ENCODE measurements at places on chromosomes 11 and 22.

DNA sequence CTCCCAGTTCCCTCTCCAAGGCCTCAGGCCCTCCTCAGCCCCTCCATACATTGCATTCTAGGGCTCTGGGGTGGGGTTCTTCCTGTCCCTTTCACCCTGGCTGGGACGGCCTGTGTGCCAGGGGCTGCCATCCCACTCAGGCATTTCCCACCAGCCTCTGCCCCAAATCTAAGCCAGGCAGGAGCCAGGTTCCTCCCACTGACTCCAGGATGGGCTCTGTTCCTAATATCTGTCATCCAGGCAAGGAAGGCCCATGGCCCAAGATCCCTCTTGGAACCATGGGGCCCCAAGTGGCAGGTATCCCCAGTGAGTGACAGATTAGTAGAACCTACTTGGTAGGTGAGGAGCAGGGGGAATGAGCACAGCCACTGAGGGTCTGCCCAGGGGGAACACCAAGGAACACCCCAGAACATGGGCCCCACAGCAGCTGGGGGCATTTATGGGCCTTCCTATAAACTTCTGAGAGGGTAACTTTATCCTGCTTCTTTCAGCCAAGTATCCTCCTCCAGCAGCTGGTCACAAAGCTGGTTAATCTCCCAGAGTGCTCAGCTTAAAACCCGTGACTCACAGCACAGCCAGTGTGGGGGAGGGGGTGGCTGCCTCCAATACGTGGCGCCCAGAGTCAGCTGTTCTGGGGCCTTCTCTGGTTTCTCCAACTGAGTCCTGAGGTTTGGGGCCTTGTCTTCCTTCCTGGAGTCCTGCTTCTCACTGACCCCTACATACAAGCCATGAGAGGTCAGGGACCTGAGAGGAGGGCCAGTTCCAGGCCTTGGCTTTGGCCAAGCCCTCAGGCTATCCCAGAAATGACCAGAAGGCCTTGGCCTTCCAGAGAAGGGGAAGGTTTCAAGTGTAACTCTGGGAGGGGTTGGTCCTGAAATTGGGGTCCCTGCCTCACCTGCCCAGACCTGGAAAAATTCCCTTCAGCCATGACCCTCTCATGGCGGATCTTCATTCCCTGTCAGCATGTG is 19.9 kb upstream of the MYOD1 start:
- no peaks in the 10 kb centered on the region for H3K4me1 ChIP-seq
- H3K4me3 ChIP-seq = no peak overlapping the region
- H3K27ac ChIP-seq = no peak overlapping the region
- peaks cover 36% of the 10 kb centered on the region for H3K27me3 ChIP-seq
- H3K36me3 ChIP-seq = no peaks in the 10 kb centered on the region

GRCh38 chr11:19571906-19572305 is 140.7 kb upstream of the NAV2 start:
- H3K27ac ChIP-seq = no peak overlapping the region
- H3K27me3 ChIP-seq = no peaks in the 10 kb centered on the region
- no peaks in the 10 kb centered on the region for H3K36me3 ChIP-seq
- no peak for DNase-seq
- H3K4me1 ChIP-seq = no peaks in the 10 kb centered on the region

GRCh38 chr11:124899383-124900145 is 1.9 kb upstream of the ROBO4 start:
- H3K4me3 ChIP-seq = no peak overlapping the region
- H3K4me1 ChIP-seq = peaks cover 4% of the 10 kb centered on the region
- H3K27me3 ChIP-seq = 0 out of 2 replicates have a peak, but pooled peaks cover 5% of the 10 kb centered on the region
- DNase-seq = no peak
- no peak overlapping the region for H3K27ac ChIP-seq

GRCh38 chr11:76729214-76729613 is 53.9 kb upstream of the TSKU start:
- H3K27me3 ChIP-seq = no peaks in the 10 kb centered on the region
- H3K27ac ChIP-seq = no peak overlapping the region
- H3K4me3 ChIP-seq = no peak overlapping the region
- DNase-seq = no peak
- no peaks in the 10 kb centered on the region for H3K36me3 ChIP-seq
- H3K4me1 ChIP-seq = peaks cover 2% of the 10 kb centered on the region

DNA sequence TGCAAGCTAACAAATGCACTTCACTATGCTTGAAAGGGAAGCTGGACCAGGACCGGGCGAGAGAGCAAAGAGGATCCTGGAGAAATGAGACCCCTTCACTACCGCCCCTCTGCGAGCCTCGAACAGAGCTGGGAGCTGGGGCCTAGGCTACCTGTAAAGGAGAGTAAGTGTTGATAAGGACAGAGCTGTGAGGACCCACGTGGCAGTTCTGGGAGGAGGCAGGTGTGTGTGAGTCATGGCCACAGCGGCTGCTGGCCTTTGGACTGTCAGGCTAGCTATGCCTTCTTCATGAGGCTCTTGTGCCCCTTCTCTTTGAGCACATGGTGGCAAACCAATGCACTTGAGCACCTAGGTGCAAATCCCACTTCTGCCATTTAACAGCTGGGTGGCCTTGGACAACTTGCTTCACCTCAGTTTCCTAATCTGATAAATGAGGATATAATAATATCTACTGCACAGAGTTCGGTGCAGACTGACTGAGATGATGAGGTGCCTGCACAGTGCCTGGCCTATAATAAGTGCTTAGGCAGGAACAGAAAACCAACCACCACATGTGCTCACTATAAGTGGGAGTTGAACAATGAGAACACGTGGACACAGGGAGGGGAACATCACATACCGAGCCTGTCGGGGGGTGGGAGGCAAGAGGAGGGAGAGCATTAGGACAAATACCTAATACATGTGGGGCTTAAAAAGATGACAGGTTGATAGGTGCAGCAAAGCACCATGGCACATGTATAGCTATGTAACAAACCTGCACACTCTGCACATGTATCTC is 35.3 kb upstream of the KCNJ11 start:
- no peaks in the 10 kb centered on the region for H3K27me3 ChIP-seq
- no peak overlapping the region for H3K4me3 ChIP-seq
- H3K27ac ChIP-seq = no peak overlapping the region
- no peaks in the 10 kb centered on the region for H3K36me3 ChIP-seq

DNA sequence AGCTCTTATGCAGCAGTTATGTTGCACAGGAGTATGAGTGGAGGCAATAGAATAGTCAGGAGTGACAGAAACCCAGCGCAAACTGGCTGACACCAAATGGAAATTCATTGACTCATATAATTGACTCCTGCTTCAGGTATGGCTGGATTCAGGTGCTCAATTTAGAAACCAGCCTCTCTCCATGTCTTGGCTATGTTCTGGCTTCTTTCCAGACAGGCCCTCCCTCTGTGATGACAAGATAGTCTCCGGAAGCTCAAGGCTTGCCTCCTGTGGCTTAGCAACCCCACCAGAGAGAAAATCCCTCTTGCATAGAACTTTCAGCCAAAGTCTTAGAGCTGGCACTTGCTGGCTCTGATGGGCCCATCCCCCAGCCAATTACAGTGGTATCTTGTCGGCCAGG is 28.1 kb upstream of the MN1 start:
- no peaks in the 10 kb centered on the region for H3K4me1 ChIP-seq
- no peaks in the 10 kb centered on the region for H3K36me3 ChIP-seq
- no peaks in the 10 kb centered on the region for H3K27me3 ChIP-seq
- no peak overlapping the region for H3K4me3 ChIP-seq

DNA sequence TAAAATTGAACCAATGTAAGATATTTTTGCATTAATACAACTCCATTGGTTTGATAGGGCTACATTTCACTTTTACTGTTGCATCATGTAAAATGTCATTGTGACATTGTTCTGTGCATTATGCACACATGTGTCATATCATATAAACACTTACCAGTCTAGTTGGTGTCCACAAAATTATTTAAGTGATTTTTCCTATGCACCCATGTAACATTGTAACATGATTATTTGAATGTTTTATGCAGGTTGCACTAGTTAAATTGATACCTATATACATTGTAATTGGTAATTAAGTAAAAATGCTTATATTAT is 9.6 kb upstream of the BIRC3 start:
- H3K4me1 ChIP-seq = peaks cover 11% of the 10 kb centered on the region
- no peaks in the 10 kb centered on the region for H3K36me3 ChIP-seq
- H3K27me3 ChIP-seq = no peaks in the 10 kb centered on the region
- H3K4me3 ChIP-seq = no peak overlapping the region

DNA sequence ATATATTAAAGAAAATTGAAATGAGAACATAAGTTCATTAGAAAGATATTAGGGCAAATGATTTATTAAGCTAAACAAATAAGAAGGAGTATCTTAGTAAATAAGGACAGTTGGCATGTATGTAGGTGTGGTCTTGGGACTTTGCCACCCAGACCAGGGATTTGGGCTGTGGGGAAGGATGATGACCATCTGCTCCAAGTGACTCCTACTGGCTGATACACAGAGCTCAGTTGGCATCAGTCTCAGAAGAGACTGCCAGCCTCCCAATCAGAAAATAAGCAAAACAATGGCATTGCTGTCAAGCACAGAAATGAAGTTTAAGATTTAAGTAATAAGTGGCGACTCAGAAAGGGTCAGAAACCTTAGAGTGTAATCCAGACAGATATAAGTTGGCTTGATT is 49.5 kb downstream of the PAX6 start:
- no peaks in the 10 kb centered on the region for H3K36me3 ChIP-seq
- no peaks in the 10 kb centered on the region for H3K27me3 ChIP-seq
- no peak overlapping the region for H3K4me3 ChIP-seq
- no peak for DNase-seq
- H3K27ac ChIP-seq = no peak overlapping the region

- H3K36me3 ChIP-seq = no peaks in the 10 kb centered on the region
- H3K4me3 ChIP-seq = no peak overlapping the region
- H3K4me1 ChIP-seq = no peaks in the 10 kb centered on the region
- H3K27ac ChIP-seq = no peak overlapping the region
Observed at GRCh38 chr11:118877487-118878162, 6.1 kb upstream of the CXCR5 start.

DNA sequence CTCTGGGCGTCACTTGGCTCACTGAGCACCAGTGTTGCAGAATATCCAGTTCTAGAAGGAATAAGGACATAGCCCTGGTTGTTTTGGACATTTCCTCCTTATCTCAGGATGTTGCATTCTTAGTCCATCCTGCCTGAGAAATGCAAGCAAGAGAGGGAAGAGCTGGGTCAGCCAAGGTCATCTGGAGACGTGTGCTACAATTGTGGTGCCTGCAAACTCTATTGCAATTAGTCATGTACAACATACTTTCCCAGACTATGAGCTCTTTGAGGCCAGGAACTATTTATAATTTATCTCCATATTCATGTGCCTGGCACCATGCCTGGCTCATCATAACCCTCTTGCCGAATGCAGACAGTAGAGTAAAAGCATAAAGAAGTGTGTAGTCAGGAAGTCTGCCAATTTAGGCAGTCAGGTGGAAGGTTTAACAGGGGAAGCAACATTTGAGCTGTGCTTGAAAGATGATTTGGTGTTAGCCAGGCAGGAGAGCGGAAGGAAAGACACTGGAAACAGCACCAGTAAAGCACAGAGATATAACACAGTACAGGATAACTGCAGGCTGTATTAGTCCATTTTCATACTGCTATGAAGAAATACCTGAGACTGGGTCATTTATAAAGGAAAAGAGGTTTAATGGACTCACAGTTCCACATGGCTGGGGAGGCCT is 129.4 kb upstream of the PAX6 start:
- H3K27ac ChIP-seq = no peak overlapping the region
- no peak for DNase-seq
- H3K36me3 ChIP-seq = no peaks in the 10 kb centered on the region
- H3K4me3 ChIP-seq = no peak overlapping the region
- H3K4me1 ChIP-seq = no peaks in the 10 kb centered on the region

DNA sequence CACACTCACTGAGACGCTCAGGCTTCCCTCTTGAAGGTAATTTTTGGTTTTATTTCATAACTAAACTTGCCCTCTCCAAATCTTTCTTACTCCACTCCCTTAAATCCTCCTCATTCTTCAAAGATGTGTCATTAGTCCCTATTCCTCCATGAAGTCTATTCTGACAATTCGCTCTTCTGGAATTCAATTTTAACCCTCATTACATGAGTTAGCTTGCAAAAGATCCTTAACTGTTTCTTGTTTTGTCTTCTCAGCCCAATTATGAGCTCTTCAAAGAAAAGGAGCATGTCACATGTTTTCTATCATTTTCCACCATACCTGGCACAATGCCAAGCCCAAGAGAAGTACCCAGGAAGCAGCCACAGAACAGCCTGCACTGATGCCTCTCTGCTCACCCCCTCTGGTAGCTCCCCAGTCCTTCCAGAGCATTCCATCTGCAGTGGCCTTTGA is 13.0 kb downstream of the GALNT18 start:
- no peaks in the 10 kb centered on the region for H3K36me3 ChIP-seq
- no peak overlapping the region for H3K27ac ChIP-seq
- no peak for DNase-seq
- no peak overlapping the region for H3K4me3 ChIP-seq
- H3K27me3 ChIP-seq = no peaks in the 10 kb centered on the region

- peak; percentile 68 for DNase-seq
- H3K36me3 ChIP-seq = no peaks in the 10 kb centered on the region
- H3K27me3 ChIP-seq = no peaks in the 10 kb centered on the region
- H3K4me1 ChIP-seq = no peaks in the 10 kb centered on the region
- no peak overlapping the region for H3K4me3 ChIP-seq
Observed at GRCh38 chr11:18736590-18737148, 10.7 kb upstream of the IGSF22 start.

DNA sequence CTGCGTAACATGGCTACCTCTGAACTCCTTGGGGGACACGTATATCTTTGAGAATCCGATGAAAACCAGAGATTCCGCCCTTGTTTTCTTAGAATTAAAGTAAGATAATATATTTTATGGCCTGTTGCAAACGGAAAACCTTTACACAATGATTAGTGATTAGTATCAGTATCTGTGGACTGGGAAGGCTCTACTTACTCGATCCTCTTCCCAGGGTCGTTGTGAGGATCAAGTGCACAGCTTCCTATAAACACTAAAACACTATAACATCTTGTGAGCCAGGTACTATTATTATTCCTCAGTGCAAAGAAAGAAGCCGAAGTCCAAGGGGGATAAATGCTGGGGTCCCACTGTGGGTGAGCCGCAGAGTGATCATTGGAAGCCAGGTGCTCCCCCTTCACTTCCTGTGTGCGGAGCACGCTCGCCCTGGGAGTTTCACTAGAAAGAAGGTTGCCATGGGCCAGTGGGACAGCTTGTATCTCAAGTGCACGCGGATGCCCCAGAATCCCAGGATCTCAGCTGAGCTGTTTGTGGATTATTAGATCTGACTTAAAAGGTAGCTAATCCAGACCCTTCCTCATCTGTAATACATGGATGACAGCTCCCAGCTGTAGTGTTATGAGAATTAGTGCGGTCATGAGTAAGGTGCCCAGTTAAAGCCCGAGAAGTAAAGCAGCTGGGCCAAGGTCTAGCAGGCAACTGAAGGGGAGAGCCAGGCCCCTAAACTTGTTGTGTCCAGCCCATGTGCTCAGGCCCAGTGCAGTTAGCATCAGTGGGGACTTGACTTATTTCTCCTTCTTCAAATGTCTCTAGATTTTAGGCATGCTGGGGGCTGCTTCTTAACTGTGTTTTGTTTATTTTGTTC is 839 bp downstream of the CBY1 start:
- peaks cover 5% of the 10 kb centered on the region for H3K4me1 ChIP-seq
- H3K27me3 ChIP-seq = no peaks in the 10 kb centered on the region
- H3K4me3 ChIP-seq = peak overlapping the region; percentile 74
- H3K27ac ChIP-seq = no peak overlapping the region

DNA sequence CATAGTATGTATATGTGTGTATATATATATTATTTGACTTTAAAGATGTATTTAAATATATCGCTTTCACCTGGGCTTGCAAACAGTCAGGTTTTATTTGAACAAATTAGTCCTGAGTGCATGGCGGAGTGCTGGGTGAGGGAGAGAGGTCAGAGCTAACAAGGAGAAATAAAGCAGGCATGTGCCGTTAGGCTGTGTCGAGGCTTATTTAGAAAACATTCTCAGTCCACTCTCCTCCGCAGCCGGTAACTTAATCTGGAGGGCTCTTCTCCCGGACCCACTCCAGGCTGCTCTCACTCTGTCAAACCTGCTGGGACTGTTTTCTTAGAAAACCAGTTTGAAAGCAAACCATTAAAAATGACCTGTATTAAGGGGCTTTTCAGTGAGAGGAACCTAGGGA is 455.9 kb downstream of the MN1 start:
- H3K4me1 ChIP-seq = no peaks in the 10 kb centered on the region
- no peaks in the 10 kb centered on the region for H3K36me3 ChIP-seq

All from GM23338 (cell line).